ENCODE measurements at places on chromosomes 5 and 9. TPM values are rescaled to one million over a fixed set of nuclear protein-coding genes. Genes with fewer than 3 reads are reported as not detected.

OLFML2A gene
- not detected for total RNA-seq

GRCh38 chr9:128088253-128088945 lies 20.4 kb downstream of the SLC25A25 start:
- DNase-seq = no peak
- peak overlapping the region; percentile 61 for H3K27ac ChIP-seq
- H3K36me3 ChIP-seq = peaks cover 22% of the 10 kb centered on the region
- H3K4me1 ChIP-seq = peaks cover 42% of the 10 kb centered on the region
- no peaks in the 10 kb centered on the region for H3K27me3 ChIP-seq
- H3K4me3 ChIP-seq = peak overlapping the region; percentile 37

- H3K27ac ChIP-seq = no peak overlapping the region
- H3K27me3 ChIP-seq = no peaks in the 10 kb centered on the region
- DNase-seq = no peak
- H3K36me3 ChIP-seq = no peaks in the 10 kb centered on the region
- H3K4me3 ChIP-seq = no peak overlapping the region
Measured at GRCh38 chr9:113454914-113455761, 8.4 kb upstream of the RGS3 start.

DNA sequence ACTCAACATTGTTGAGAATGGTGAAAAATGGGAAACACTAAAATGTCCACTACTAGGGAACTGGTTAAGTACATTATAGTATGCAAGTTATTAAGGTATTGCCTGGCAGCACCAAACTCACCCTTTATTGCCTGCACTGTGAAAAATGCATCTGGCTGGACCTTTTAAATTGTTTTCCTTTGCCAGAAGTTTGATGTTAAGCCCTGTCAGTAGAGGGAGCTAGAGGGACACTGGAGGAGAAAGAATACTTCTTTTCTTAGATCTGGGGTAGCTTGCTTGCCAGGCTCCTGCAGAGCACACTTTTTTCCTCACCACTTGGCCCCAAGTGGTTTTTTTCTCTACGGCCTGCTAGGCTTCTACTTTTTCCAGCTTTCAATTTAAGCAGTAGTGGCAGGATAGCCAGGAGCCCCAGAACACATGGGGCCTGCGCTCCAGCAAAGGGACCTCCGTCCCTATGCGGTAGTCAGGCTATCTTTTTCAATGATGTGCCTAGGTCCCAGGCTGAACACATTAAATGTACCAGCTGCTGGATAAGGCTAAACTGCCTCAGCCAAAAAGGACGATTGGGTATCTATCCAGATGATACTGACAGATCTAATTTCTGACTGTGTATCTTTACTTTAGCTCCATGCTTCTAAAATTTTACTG lies 8.0 kb upstream of the HABP4 start:
- H3K27me3 ChIP-seq = peaks cover 2% of the 10 kb centered on the region
- no peak overlapping the region for H3K4me3 ChIP-seq
- no peak for DNase-seq
- no peak overlapping the region for H3K27ac ChIP-seq
- no peaks in the 10 kb centered on the region for H3K36me3 ChIP-seq
- H3K4me1 ChIP-seq = no peaks in the 10 kb centered on the region

DNA sequence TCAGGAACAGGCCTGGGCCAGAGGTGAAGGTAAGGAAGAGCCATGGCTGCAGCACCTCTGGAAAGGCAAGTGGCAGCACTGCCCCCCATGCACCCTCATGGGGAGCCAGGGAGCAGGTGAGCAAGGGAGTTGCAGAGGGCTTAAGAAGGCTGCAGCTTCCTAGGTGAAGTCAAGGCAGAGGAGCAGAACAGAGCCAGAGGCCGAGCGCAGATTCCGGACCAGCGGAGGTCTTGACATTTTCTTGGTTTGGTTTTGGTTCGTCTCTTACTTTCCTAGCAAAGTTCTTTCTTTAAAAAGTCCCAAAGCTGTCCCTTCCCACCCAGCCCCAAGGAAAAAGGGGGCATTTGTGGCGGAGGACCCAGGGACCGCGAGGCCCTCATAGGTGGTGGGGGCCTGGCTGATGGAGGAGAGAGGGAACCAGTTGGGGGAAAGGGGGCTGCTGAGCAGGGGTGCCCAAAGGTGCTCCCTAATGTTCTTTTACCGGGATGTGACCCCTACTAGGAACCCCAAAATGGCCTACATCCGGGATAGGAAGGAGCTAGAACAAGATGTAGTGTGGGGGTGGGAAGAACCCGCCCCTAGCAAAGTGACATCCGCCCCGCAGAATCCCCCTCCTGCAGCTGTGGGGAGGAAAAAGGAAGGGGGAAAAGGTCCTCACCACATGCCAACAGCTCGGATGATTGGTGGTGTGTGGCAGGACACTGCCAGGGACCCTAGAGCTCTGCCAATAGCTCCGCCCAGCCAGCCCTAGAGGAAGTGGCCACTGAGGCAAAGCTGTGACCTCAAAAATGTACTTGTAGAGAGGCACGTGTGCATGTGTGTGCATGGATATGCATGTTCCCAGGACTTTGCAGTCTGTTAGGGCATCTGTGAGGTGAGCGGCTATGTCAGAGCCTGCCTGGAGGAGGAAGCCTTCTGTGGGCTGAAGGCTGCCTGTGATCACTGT lies 914 bp upstream of the CD72 start:
- peak overlapping the region; percentile 96 for H3K27ac ChIP-seq
- H3K4me1 ChIP-seq = peaks cover 57% of the 10 kb centered on the region
- peak; percentile 73 for DNase-seq
- H3K36me3 ChIP-seq = peaks cover 14% of the 10 kb centered on the region
- no peaks in the 10 kb centered on the region for H3K27me3 ChIP-seq
- peak overlapping the region; percentile 88 for H3K4me3 ChIP-seq

DNA sequence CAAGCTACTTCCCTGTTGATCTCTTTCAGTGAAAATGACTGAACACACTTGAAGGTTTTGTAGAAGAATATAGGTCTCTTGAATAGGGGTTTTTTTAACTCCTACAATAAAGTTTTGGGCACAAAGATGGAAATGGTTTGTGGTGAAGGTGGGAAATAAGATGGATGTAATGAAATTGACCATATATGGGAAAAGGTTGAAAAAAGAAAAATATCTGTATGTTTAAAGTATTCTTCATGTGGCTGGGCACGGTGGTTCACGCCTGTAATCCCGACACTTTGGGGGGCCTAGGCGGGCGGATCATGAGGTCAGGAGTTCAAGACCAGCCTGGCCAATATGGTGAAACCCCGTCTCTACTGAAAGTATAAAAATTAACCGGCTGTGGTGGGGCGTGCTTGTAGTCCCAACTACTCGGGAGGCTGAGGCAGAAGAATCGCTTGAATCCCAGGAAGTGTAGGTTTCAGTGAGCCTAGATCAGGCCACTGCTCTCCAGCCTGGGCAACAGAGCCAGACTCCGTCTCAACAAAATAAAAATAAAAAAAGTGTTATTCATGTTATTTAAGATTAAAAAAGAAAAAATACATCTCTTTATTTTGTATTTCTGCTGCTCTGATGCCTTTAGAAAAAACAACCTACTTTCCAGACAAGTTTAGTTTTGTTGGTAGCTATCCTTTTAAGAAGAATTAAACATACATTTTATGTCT lies 2.2 kb downstream of the RBM27 start:
- no peak overlapping the region for H3K27ac ChIP-seq
- no peaks in the 10 kb centered on the region for H3K27me3 ChIP-seq
- peaks cover 11% of the 10 kb centered on the region for H3K4me1 ChIP-seq
- H3K4me3 ChIP-seq = peak overlapping the region; percentile 16

MEIKIN gene
- 1.2 TPM for total RNA-seq

DNA sequence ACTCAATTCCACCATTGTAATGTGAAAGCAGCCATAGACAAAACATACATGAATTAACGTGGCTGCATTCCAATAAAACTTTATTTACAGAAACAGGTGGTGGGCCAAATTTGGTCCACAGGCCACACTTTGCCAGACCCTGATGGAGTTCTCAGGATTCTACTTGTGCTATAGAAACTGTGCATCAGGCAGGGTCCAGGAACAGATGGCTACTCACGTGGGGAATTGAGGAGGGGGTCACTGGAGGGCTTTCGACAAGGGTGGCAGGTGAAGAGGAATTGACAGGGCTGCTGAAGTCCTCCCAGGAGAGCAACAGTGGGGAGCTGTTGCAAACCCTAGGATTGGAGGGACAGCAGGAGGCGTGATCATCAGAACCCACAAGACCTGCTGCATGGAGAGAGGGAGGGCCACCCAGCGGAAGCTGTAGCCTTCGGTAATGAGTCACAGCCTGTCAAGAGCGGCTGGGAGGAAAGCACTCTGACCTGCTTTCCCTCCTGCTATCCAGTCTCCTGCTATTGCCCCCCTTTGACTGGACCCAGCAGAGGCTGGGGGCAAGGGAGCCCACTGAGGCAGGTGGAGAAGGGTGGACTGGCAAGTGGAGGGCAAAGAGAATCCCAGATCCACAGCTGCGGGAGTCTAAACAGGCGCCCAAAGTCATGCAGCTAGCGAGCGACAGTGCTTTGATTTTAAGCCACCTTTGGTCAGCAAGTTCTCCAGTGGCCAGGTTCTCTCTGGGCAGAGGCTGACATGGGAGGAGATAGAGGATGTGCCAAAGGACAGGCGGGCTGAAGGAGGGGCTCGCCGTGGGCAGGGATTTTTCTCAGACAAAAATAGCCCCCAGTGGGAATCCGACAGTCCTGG lies 138.3 kb upstream of the SMIM23 start:
- H3K27me3 ChIP-seq = peaks cover 5% of the 10 kb centered on the region
- no peaks in the 10 kb centered on the region for H3K4me1 ChIP-seq
- H3K27ac ChIP-seq = no peak overlapping the region
- no peak for DNase-seq

- no peak for DNase-seq
- no peak overlapping the region for H3K4me3 ChIP-seq
- peaks cover 3% of the 10 kb centered on the region for H3K4me1 ChIP-seq
- no peaks in the 10 kb centered on the region for H3K36me3 ChIP-seq
- peaks cover 30% of the 10 kb centered on the region for H3K27me3 ChIP-seq
Measured at GRCh38 chr9:124793015-124793541, 16.1 kb downstream of the OLFML2A start.

DNA sequence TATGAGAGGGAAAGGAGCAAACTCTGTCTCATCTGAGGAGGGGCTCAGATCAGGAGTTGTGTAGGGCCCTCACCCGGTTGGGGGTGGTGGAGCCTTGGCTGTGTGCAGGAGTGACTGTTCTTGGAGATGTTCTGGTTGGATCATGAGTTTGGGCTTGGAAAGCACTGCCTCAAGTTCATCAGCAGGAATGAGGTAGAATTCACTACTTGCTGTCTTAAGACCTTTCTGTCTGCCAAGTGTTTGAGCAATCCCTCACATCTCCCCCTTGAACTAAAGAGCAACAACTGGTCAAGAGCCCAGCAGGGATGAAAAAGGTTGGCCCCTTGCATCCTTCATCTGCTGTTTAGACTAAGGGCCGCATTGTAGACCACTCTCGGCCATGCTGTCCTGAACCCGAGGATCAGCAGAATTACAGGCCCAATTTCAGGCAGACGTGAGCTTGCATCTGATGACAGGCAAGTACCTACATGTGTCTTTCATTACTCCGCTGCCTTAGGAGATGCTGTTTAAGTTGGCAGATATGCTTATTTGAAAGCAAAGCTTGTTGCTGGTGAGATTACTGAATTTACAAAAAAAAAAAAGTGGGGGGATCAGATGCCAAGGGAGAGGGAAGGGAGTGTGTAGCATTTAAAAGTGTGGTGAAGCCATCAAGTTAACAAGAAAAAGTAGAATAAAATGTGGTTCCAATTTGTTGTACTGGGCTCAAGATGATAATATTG lies 36.4 kb downstream of the PIK3R1 start:
- H3K4me1 ChIP-seq = peaks cover 51% of the 10 kb centered on the region
- no peaks in the 10 kb centered on the region for H3K27me3 ChIP-seq
- H3K4me3 ChIP-seq = no peak overlapping the region
- H3K27ac ChIP-seq = peak overlapping the region; percentile 52

CSF1R gene
- 3.6 TPM for total RNA-seq

DNA sequence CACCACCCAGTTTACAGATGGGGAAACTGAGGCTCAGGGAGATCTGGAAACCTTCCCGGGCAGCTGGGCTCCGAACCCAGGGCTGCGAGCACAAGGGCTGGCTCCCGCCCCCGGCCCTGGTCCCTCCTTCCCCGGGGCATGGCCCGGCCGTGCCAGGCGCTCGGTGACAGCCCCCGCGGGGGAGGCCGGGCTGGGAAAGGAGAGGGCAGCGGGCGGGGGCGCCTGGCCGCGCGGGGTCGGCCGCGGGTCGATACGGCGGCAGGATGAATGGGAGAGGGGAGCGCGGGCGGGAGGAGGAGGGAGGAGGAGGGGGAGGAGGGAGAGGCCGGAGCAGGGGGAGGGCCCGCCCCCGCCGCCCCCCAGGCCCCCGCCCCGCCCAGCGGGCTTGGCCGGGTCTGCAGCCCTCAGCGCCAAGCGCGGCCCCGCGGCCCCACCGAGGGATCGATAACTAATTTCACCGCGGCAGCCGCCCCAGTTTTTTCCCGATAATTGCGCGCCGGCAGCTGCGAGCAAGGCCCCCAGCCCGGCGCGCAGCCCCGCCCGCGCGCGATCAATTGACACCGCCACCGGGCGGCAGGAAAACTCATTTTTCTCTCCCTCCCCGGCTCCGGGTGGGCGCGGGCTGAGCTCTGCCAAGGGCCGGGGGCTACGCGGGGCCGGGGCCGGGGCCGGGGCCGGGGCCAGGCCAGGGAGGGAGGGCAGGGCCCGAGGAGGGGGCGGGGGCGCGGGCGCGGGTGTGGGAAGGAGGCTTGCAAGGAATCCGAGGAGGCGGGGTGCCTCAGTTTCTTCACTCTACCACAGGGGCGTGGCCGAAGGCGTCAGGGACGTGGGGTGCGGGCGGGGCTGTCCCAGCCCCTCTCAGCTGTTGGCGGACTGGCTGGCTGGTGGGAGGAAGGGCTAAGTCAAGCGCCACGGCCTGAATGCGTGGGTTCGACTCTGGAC lies 52.1 kb downstream of the C9orf50 start:
- H3K4me1 ChIP-seq = peaks cover 12% of the 10 kb centered on the region
- H3K27me3 ChIP-seq = peaks cover 24% of the 10 kb centered on the region
- peak overlapping the region; percentile 30 for H3K27ac ChIP-seq
- DNase-seq = no peak
- H3K4me3 ChIP-seq = peak overlapping the region; percentile 78
- H3K36me3 ChIP-seq = peaks cover 3% of the 10 kb centered on the region

- no peaks in the 10 kb centered on the region for H3K36me3 ChIP-seq
- peaks cover 3% of the 10 kb centered on the region for H3K4me1 ChIP-seq
- H3K27me3 ChIP-seq = peaks cover 42% of the 10 kb centered on the region
- H3K27ac ChIP-seq = no peak overlapping the region
- H3K4me3 ChIP-seq = no peak overlapping the region
Measured at GRCh38 chr5:35233121-35233520, 2.8 kb upstream of the PRLR start.

C5orf34 gene
- 9.8 TPM for total RNA-seq

DNA sequence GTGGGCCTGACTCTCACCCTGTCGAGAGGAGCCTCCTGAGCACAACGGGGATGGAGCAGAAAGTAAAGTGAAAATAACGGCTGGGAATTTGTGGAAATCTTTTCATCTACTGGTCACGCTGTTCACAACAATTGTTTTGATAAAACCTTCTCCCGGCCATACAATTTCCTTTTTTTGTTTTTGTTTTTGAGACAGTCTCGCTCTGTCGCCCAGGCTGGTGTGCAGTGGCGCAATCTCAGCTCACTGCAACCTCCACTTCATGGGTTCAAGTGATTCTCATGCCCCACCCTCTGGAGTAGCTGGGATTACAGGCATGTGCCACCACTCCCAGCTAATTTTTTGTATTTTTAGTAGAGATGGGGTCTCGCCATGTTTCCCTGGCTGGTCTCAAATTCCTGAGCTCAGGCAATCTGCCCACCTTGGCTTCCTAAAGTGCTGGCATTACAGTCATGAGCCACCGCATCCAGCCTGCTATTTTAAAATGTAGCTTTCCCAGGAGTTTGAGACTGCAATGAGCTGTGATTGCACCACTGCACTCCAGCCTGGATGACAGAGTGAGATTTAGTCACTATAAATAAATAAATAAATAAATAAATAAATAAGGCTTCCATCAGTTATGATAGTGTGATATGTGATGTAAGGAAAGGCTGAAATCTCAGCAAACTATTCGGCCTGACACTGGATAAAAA lies 73.5 kb upstream of the PTGER4 start:
- peaks cover 9% of the 10 kb centered on the region for H3K36me3 ChIP-seq
- H3K4me1 ChIP-seq = peaks cover 16% of the 10 kb centered on the region
- no peak for DNase-seq
- peak overlapping the region; percentile 48 for H3K4me3 ChIP-seq
- H3K27me3 ChIP-seq = no peaks in the 10 kb centered on the region

Data from activated naive CD8-positive, alpha-beta T cell treated with anti-CD3 and anti-CD28 coated beads, Interleukin-2, amount 10 ng/mL, durations not matched to agents 7 days and 5 days (primary cell).